ENCODE measurements at places on chromosomes 6 and 20.

DNA sequence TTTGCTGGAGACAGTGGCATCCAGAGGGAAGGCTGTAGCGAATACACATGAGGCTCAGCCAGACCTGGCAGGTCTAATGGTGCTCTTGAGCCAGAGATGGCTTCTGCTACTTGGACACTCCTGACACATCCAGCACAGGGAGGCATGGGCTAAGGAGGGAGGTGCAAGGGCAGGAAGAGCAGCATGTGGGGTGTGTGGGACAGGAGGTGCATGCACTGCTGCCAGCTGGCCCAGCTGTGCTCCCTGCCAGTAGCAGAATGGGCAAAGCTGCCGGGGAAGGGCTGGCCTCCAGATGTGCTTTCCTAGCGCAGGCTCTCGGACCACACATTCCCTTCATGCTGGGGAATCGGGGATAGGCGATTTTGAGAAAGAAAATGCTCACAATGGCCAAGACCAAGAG, 309.2 kb downstream of the CDC5L start:
- no peak for DNase-seq

- DNase-seq: no peak
Measured at GRCh38 chr6:46948699-46949098, 27.0 kb upstream of the ADGRF5 start.

GRCh38 chr20:10519361-10520046, 84.4 kb downstream of the SLX4IP start:
- DNase-seq: no peak

DNA sequence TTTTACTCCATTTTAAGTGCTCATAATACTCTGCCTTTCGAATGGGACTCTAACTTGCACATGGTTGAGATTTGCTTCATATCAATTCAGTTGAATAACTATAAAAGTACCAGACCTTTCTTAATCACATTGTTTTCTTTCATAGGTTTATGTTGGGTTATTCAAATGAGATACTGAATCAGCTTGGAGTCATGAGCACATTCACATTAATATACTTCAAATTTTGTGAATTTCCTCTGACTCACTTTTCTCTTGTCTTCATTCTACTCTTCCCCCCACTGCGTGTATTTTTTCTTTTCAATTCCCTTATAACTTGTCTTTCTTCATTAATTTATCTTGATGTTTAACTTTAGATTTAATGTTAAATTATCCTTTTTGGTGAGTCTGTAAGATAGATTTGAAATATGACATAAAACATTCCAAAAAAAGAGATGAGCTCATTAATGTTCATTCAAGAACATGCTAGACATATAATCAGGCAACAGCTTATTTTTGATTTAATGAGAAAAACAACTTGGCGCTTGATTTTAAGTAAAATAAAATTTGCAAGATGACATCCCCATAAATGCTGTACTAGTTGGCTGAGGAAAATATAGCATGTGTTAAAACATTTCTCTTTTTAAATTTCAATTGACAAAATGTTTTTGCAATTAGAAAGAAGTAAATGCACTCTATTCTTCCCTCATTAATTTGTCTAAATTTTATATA, 736.0 kb downstream of the CD109 start:
- no peak for DNase-seq

- no peak for DNase-seq
Measured at GRCh38 chr6:151722342-151722741, 85.1 kb upstream of the ESR1 start.

DNA sequence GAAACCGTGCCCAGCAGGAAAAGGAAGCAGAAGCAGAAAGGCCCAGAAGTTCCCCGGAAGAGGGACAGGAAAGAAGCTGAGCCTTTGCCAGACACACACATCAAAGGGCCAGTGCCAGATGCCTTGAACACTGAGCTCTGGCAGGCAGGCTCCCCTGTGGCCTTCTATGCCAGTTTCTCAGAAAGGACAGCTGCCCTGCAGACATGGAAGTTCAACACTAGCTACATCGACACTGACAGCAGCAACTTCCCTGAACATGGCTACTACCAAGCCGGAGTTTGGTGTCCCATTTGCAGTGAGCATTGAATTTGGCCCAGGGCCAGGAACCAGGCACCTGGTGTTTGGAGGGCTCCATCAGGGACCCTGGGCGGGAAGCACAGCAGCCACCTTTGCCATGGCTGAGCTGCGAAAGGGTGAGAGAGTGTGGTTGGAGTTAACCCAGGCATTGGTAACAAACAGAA, 8.0 kb upstream of the RAET1E start:
- no peak for DNase-seq

- DNase-seq: no peak
Measured at GRCh38 chr6:43922426-43923375, 152.7 kb downstream of the VEGFA start.
